ENCODE measurements at places on chromosomes 2 and 18.

GRCh38 chr2:44949329-44950151, 8.0 kb downstream of the SIX3 start:
- DNase-seq: no peak

DNA sequence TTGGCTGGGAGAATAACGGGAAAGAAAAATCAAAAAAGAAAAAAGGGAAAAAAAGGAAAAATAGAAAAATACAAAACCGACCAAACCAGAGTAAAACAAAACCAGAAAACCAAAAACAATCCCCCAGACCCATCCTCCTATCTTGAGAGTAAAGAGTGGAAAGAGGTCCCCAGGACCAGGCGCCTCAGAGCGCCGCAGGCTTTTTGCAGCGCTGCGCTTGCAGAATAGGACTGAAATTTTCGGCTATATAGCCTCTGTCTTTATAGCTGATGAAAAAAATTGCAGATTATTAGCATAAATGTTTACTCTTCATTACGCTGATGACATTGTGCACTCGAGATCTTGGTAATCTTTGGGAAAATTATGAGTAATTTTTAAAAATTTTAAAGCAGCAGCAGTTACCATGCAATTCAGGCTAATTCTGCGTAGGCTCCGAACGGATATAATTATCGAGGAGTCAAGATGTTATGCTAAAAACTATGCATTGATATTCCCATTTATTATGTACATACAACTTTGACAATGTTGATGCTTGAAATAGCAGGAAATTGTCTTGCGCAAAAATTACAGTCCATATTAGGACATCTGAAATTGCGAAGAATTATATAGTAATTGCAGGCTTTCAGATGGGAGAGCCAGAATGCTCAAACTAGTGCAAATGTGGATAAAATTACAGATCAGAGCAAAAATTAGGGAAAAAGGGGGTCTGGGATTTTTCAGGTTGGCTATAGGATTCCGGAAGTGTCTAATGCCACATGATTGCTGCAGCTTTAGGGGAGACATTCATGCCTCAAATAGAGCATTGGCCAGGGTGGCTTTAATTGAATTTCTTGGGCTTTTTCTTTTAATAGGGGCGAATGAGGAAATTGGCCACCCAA, 8.3 kb downstream of the DLX1 start:
- no peak for DNase-seq

GRCh38 chr2:241607162-241607885, 29.6 kb downstream of the THAP4 start:
- DNase-seq: no peak

DNA sequence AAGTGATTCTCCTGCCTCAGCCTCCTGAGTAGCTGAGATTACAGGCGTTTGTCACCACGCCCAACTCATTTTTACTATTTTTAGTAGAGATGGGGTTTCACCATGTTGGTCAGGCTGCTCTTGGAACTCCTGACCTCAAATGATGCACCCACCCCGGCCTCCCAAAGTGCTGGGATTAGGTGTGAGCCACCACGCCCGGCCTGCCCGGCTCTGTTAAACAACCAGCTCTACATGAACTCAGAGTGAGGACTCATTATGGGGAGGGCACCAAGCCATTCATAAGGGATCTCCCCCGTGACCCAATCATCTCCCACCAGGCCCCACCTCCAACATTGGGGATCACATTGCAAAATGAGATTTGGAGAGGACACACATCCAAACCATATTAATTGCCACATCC, 8.8 kb downstream of the ATIC start:
- DNase-seq: no peak

GRCh38 chr2:83531206-83531826, 927.8 kb downstream of the SUCLG1 start:
- DNase-seq: peak; percentile 82

GRCh38 chr2:48144777-48145176, 238.5 kb upstream of the FBXO11 start:
- no peak for DNase-seq

DNA sequence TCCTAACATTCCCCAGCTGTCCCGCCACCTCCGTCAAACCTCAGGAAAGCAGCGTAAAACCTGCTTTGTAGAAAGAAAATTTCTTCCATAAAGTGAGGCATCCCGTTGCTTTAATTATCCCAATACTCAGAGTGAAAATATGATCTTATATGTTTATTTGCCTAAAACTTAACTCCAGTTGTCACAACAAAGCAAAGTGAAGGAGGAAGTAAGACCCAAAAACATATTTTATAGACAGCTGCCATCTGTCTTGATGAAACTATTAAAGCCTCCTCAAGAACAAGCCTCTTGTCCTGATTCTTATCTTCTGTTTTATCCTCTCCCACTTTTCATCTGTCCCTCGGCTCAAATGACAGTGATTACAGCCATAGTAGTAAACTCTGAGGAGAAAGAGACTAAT, 28.9 kb upstream of the LPIN2 start:
- DNase-seq: no peak

DNA sequence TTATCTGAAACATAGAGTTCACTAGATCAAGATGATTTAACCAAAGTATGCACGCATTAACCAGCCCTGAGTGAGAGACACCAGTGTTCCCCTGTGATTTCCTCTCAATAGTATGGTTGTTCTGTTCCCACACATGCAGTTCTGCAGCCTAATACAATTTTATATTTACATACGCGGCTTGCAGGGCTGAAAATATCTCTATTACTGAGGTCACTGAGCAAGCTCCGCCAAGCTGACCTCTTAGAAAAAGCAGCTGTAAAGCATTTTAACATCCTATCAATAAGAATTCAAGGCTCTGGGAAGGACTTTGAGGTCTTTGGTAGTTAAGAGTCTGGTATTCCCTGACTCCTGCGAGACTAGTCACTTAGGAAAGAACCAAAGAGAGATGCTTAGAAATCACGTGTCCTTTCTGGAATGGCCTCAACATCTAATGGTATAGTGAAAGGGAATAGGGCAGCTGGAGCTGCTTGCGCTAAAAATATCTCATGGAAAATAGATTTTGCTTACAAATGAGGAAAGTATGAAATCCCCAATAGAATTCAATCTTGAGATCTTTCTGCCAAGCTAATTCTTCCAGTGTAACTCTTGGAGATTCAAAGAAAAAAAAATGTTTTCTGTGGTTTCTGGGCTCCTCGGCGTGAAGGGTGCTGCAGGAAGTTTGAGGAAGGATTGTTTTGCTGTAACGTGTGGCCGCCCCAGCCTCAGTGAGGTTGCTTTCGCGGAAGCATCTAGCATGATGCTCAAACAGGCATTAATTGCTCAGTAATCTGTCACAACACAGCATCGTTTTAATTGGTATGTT, 59.2 kb downstream of the DOCK10 start:
- peak; percentile 85 for DNase-seq

- no peak for DNase-seq
Measured at GRCh38 chr2:132599556-132599955, 70.4 kb downstream of the LYPD1 start.

GRCh38 chr2:41187376-41188122, 735.7 kb upstream of the SLC8A1 start:
- no peak for DNase-seq

- peak; percentile 9 for DNase-seq
Measured at GRCh38 chr2:44897406-44897805, 44.1 kb upstream of the SIX3 start.

- peak; percentile 32 for DNase-seq
Measured at GRCh38 chr2:235779444-235779896, 285.6 kb downstream of the AGAP1 start.

- DNase-seq: peak; percentile 63
Measured at GRCh38 chr2:85418132-85419008, at the start of gene SH2D6. Gene SH2D6 (plus strand): TSS chr2:85418714. CDS start chr2:85429466, 10,752 bp downstream.

DNA sequence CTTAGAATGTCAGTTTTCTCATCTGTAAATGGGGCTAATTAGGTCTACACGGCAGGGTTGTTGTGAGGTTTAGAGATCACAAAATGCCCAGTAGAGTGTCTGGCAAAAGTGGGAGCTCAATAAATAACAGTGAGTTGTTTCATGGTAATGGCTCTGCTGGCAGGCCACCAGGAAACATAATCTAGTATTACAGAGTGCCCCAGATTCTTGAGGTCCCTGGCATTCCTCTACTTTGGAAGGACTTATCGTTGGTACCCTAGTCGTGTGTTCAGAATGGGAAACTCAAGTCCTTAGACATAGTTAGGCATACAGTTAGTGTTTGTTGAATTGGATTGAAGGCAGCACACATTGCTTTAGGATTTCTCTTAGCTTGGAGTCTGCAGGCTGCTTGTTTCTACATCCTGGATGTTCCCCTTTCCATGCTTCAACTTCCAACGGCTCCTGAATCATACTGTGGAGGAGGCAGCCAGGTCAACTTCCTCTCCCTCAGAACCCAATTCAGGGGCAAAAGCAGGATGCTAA, 161.5 kb upstream of the FOSL2 start:
- DNase-seq: no peak

GRCh38 chr18:62245699-62246098, 58.6 kb downstream of the RELCH start:
- no peak for DNase-seq

GRCh38 chr2:114006460-114006859, 116.6 kb downstream of the ACTR3 start:
- no peak for DNase-seq

GRCh38 chr2:238919307-238919706, 71.4 kb downstream of the TWIST2 start:
- DNase-seq: no peak

DNA sequence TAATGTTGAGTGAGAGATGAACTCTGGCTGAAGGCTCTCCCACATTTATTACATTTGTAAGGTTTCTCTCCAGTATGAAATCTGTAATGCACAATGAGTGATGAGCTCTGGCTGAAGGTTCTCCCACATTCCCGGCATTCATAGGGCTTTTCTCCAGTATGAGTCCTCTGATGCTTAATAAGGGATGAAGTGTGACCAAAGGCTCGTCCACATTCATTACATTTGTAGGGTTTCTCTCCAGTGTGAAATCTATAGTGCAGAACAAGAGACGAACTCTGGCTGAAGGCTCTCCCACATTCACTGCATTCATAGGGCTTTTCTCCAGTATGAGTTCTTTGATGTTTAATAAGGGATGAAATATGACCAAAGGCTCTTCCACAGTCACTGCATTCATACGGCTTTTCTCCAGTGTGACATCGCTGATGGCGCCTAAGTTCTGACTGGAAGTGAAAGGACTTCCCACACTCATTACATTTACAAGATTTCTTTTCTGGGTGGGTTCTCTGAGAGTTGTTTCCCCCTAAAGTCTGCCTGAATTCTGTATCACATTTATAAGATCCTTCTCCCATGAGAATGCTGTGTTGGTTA, 10.2 kb downstream of the ZNF514 start:
- DNase-seq: no peak

DNA sequence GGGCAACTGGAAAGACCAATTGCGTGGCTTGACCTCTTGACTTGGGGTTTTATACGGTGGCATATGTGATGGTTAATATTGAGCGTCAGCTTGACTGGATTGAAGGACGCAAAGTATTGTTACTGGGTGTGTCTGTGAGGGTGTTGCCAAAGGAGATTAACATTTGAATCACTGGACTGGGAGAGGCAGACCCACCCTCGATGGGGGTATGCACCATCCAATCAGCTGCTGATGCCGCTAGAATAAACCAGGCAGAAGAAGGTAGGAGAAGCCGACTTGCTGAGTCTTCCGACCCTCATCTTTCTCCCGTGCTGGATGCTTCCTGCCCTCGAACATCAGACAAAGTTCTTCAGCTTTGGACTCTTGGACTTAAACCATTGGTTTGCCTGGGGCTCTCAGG, 34.2 kb upstream of the YPEL5 start:
- DNase-seq: no peak

GRCh38 chr2:43227830-43228281, 1.4 kb upstream of the ZFP36L2 start:
- no peak for DNase-seq

DNA sequence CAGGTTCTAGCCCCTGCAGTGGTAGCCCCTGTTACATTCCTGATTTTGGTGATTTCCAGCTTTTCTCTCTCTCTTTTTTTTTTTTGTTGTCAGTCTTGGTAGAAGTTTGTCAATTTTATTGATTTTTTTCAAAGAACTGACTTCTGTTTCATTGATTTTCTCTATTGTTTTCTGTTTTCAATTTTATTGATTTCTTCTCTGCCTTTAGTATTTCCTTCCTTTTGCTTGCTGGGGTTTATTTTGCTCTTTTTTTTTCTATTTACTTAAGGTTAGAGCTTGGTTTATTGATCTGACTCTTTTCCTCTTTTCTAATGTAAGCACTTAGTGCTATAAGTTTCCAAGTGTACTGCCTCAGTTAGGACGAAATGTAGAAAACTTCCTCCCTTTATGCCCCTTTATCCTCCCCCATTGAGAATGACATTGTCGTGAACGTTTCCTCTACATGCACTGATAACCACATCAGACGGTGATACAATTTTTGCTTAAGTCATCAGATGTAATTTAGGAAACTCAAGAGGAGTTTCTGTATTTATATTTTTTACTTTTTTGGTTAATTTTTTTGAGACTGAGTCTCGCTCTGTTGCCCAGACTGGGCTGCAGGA, 81.1 kb upstream of the HS6ST1 start:
- no peak for DNase-seq

DNA sequence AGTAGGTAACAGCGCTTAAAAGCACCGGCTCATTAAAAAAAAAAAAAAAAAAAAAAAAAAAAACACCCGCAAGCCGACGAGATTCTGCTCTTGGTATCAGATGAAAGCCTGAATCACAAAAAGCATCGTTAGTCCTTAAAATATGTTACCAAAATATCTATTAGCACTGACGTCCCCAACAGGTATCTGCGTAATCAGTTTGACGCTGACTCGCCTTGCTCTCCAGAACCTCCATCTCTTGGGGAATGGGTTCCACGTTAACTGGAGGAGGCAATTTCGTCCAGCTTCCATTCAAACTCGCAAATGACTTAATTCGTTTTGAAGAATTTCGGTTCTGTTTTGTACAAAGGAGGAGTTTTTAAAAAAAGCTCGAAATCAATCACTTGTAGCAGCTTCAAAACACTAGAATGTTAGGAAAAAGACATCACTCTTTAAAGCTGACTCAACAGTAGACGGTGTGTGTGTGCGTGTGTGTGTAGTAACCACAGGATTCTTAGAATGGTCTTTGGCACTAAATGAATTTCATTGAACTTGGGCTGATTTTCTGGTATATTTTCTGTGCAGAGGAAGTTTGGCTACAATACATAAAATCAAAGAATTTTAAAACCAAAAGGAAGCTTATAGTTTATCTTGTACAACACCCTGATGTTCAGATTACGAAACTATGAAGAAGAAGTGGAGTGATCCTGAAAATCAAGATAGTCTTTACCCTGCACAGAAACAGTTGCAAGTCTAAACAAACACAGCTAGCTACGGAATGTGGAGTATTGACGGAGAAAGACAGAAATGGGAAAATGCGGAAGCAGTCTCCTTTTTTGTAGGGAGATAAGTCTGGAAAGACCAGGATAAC, 1.1 kb upstream of the PGAP1 start:
- no peak for DNase-seq

DNA sequence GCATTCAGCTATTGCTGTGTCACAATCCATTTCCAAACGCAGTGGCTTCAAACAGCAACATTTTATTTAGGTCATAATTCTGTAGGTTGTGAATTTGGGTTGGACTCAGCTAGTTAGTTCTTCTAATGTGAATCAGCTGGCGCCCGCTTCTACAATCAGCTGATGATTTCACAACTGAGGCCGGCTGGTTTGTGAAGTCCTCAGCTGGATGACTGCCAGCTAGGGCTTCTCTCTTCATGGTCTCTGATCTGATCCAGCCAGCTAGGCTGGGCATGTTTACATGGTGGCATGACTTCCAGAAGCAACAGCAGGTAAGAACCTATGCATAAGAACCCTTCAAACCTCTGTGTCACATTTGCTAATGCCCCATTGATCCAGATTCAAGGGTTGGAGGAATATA, 172.0 kb downstream of the SLC4A10 start:
- DNase-seq: no peak

- DNase-seq: no peak
Measured at GRCh38 chr18:70720607-70721006, 431.8 kb downstream of the SOCS6 start.

GRCh38 chr18:12408247-12408869, 629 bp downstream of the PRELID3A start:
- peak; percentile 18 for DNase-seq
